ENCODE measurements at places on chromosomes 3 and 15.

GRCh38 chr3:46901591-46902187 is 24.2 kb downstream of the PTH1R start:
- DNase-seq = no peak

- no peak for DNase-seq
Measured at GRCh38 chr3:120764206-120764605, 21.7 kb downstream of the GTF2E1 start.

- DNase-seq = no peak
Measured at GRCh38 chr3:52070724-52071621, 14.6 kb upstream of the DUSP7 start.

- no peak for DNase-seq
Measured at GRCh38 chr15:92625251-92625980, 30.2 kb downstream of the FAM174B start.

DNA sequence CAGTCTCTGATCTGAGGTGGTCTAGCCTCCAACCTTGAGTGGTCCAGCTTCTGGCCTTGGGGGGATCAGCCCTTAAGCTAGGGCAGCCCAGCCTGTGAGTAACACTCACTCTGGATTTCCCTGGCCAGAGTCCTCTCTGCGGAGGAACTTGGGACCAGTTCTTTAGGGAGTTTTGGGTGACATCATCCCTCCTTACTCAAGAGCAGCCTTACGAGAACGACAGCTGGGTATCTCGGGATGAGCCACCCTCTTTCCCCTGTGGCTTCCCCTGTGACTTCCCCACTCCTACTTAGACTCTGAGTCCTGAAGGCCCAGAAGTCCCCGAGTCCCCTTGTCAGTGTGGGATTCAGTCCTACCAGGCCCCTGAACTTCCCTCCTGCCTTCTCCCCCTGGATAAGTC is 10.2 kb upstream of the PLXND1 start:
- peak; percentile 39 for DNase-seq
